ENCODE measurements at places on chromosomes 4 and X.

GRCh38 chr4:164221631-164222030 lies 532.3 kb upstream of the SMIM31 start:
- peak; percentile 5 for DNase-seq

- no peak for DNase-seq
Observed at GRCh38 chrX:24002792-24003191, 24.2 kb downstream of the KLHL15 start.

DNA sequence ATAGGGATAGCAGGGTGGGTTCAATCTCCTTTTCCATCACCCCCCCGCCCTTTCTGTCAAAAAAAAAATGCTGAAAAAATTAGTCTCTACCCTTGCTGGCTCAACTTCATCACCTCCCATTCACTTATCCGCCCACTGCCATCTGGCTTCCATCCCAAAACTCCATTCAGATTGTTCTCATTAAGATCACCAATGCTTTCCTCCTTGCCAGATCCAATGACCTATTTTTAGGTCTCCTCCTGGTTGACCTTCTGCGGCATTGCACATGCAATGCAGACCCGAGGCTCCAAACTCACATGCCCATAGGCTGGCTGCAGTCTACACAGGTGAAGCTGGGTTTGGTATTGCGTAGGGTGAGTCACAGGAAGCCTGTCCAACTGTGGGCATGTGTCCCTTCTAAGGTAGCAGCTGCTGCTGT lies 21.1 kb upstream of the STIM2 start:
- DNase-seq, result peak; percentile 35

DNA sequence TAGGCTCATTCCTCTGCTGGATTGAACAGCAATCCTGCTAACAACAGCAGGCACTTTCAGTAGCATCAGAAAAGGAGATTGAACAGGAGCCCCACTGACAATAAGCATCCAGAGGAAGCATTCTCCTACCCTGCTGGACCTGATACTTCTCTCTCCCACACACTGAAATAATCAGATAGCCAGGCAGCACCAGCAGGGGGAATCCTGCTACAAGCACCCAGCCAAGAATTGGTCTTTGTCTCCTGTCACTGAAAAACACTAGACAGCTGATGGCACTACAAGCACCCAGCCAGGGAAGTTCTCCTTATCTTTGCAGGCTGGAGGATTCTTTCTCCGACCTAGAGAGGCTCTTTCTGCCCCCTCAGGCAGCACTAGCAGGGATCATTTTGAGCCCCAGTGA lies 444.3 kb upstream of the GRIA3 start:
- peak; percentile 20 for DNase-seq

DNA sequence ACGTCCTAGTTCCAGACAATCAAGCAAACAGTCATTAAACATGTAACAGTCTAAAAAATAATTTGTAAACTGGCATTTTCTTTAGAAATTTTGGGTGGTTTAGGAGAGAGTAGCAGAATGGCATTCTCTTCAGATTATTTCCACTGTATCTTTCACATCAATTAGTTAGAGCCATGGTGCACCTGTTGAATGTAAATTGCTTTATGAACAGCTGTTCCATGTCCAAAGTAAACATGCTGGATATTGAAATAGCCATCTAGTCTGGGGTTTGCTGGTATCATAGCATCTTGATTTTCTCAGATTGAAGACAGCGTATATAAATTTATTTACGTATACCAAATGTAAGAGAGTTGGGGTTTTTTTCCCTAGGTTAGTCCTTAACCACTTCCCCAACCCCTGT lies 143.6 kb downstream of the RCHY1 start:
- no peak for DNase-seq

DNA sequence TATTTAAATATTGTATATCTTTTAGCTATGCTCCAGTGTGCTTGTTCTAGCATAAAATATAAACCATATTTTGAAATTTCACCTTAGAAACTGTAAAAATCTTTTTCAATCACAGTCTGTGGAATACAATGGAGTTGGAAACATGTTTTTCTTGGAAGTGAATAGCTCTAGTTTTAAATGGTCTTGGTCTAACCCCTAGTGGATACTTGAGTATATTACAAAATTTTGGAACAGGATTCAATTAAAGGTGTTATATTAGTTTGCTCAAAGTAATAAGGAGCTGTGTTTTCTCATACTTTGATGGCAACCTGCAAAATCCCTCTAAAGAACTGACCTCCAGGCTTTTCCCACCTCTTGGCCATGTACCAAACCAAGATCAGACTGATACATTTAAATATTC lies 48.2 kb downstream of the STK26 start:
- DNase-seq, result peak; percentile 26

- DNase-seq, result peak; percentile 62
Observed at GRCh38 chr4:76690011-76690905, 207.7 kb downstream of the SOWAHB start.

DNA sequence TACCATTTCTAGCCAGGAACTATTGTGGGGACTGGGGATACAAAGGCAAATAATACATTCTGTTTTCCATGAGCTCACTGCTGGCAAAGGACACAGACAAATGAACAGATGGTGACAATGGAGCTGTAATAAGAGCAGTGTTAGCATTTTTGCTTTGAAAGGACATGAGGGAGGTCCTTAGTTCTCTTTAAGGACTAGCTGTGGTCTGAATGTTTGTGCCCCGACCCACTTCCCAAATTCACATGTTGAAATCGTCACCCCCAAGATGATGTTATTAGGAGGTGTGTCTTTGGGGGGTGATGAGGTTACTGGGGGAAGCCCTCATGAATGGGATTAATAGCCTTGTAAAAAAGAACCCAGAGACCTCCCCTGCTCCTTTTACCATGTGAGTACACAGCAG lies 30.3 kb downstream of the CCNG2 start:
- DNase-seq, result no peak

GRCh38 chr4:39941682-39942217 lies 36.0 kb downstream of the PDS5A start:
- DNase-seq, result no peak

DNA sequence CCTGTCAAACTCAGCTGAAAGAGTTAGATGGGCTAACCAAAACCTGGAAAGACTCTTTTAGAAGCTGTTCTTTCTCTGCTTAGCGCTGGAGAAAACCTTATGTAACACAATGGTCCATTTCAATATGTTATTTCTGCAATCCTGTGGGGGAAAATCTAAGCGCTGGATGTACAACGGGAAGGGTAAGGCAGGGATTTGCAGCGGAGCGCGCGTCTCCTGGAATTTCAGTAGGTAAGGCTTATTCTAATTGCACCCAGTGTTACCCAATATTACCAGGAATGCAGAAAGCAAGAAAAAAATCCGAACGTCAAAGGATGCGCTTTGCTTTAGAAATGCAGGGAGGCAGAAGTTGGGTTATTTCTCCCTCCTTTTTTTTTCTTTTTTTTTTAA lies 2.0 kb downstream of the HS3ST1 start:
- DNase-seq, result no peak

DNA sequence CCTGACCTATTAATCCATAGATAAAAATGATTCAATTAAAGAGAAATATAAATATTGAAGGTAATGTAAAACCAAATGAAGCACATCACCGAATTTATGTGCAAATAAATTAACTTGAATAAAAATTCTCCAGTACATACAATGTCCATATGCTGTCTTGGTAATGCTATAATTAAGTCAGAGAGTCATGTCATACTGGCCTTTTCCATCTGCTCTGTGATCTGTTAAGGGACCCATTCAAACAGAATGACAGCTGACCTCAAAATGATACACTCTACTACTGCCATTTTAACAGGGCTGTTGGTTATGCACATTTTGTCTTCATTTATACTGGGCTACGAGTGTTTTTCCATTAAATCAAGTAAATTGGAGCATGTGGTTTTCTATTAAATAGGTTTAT lies 99.3 kb downstream of the TEX13A start:
- no peak for DNase-seq

GRCh38 chrX:9638871-9639270 lies 126.8 kb downstream of the GPR143 start:
- no peak for DNase-seq

DNA sequence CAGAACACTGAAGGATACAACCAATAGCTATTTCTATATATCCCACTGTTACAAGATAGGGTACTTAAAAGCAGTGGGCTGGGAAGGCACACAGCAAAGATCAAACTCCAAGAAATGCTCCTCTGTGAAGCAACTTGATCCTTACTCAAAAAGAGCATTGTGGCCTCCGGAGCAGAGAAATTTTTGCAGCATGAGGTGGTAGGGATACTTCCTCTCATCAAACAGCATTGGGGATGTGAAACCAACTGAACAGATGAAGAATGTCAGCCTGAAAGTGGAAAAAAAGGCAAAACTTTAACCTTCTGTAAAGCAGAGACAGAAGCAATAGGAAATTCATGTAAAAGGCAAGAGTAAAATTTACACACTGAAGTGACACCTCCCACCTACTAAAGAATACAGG lies 92.2 kb downstream of the HUWE1 start:
- peak; percentile 57 for DNase-seq

DNA sequence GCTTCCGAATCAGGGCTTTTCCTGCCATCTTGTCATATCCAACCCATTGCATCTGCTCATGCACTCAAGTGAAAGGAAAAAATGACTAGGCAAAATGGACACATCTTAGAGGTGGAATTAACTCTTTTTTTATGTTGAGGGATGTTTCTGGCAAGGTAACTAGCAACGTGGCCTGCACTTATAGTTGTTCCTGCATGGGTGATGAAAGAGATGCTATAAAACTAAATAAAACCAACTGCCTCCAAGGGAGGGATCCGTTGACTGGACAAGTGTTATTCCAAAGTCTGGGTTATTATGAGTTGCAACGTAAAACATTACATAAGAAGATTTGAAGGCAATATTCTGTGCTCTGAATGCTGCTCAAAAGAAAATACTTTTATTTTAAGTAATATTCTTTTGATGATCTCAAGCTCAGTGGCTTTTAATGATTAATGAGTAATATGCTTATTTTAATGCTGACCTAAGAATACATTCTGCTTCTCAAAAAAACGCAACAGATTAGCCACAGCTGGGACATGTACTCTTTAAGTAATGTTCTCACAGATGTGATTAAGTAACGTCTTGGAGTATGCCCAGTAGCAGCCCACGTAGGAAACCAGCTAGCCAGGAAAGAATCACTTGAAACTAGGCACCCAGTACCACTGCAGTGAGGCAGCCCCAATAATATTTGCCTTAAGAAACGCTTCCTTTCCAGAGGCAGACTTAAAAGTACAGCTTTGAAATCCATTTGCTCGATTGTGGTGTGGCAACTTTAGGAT lies 27.4 kb downstream of the KLF3 start:
- peak; percentile 92 for DNase-seq

GRCh38 chrX:44675362-44676024 lies 132.8 kb upstream of the FUNDC1 start:
- DNase-seq, result peak; percentile 91

DNA sequence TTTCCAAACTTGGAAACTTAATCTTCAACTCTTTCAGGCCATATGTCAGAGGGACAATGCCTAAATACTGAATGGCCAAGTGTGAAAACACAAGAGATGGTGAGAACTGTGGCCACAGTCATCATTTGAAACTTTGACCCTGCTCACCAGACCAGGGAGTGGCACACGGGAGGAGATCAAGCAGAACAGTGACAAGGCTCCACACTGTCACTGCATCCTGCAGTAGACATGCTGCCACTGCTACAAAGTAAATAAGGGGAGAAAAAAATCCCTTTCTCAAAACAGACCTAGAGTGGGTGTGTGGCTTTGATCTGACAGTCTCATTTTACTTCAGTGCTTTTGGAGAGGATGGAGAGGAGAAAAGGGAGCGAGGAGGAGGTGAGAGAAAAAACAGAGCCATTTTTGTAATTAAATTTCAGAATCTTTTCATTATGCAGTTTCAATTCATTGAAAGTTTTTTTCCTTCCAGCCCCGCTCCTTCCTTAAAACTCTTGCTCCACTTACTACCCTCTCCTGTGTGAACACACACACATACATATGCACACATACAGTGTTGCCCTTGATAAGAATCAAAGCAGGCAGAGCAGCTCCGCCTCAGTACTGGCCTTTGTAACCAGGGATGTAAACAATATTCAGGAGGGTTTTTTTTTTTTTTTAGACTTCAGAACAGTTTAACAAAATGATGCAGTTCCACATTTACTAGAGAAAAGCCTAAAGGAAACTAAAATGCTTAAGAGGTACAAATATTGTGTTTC lies 34.4 kb downstream of the NEXMIF start:
- no peak for DNase-seq

- DNase-seq, result peak; percentile 35
Observed at GRCh38 chr4:142405695-142406498, 440.2 kb downstream of the INPP4B start.

DNA sequence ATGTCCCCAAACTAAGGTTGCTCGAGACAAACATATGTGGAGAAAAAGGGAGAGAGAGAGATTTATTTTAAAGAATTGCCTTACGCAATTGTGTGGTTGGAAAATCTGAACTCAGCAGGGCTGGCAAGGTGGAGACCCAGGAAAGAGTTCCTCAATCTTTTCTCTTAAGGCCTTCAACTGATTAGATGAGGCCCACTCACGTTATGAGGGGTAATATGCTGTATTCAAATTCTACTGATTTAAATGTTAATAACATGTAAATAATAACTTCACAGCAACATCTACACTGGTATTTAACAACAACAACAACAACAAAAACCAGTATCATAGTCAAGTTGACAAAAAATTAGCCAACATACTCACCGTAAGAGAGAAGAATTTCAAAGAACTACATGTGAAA lies 14.6 kb downstream of the SERPINA7 start:
- no peak for DNase-seq

GRCh38 chrX:15525664-15526416 lies 25.2 kb downstream of the BMX start:
- DNase-seq, result no peak

DNA sequence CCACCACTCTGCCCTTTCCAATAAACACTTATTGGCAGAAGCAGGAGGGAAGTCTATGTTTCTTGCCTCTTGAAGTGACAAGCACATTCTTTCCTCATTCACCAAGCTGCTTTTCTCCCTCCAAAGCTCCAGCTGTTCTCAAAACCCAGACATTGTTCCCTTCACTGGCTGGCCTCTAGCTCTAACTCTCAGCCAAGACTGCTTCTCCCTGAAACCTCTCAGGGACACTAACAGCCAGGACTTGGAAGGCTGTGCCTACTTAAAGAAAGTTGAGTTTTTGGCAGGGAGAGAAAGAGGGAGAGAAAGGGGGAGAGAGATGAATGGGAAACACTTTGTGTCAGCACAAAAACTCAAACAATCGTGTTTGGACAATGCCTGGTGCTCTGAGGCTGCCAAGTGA lies 99.5 kb downstream of the COX18 start:
- DNase-seq, result peak; percentile 14

- DNase-seq, result no peak
Observed at GRCh38 chr4:8849266-8850073, 22.2 kb downstream of the HMX1 start.

DNA sequence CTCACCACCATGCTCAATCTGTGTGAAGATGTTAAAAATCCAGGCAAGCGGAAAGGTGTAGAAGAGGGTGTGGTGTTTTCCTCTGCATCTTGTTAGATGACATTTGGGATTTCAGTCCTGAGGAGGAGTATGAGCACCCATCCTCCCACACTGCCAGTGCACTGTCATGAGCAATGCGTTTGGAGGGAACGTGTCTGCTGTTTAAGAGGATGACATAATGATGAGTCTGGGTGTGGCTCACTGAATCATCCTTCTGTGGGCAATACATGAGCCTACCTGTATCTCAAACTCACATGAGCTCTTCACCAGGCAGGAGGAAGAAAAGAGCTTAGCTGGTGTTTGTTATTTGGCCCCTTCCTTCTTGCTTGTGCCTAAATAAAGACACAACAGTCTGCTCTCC lies 67.9 kb upstream of the ARX start:
- peak; percentile 7 for DNase-seq

- peak; percentile 21 for DNase-seq
Observed at GRCh38 chrX:84186603-84187532, 1.1 kb downstream of the RPS6KA6 start.

GRCh38 chr4:40811956-40812355 lies 62.2 kb downstream of the NSUN7 start:
- DNase-seq, result peak; percentile 38
